NB4 (cell line): ENCODE measurements at places on chromosomes 7 and 10.

- no peak for DNase-seq
Measured at GRCh38 chr7:72335561-72336381, 76.4 kb downstream of the CALN1 start.

DNA sequence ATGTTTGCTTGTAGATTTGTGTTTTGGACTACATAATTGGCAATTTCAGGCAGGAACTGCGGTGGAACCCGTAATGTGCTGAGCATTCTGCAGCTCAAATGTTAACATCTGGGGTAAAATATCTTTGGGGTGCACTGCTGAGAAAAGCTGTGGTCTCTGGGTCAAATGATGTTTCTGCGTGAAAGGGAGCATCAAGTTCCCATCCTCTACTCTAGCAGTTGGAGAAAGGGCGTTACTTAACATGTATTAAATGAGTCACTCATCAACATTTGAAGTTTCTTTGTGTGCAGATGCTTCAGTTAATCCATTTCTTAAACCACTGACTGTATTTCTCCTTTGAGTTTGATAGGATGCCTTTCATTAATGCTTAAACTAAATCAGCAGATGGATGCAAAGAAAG lies 273.1 kb upstream of the PITRM1 start:
- DNase-seq, result no peak

- DNase-seq, result no peak
Measured at GRCh38 chr10:89853781-89854191, 152.4 kb downstream of the KIF20B start.

GRCh38 chr7:106377847-106378361 lies 93.1 kb upstream of the NAMPT start:
- no peak for DNase-seq

- peak; percentile 20 for DNase-seq
Measured at GRCh38 chr10:102869258-102870198, at the start of gene AS3MT. AS3MT (plus strand) TSS chr10:102869470; CDS start chr10:102869593, 123 bp downstream.
